ENCODE measurements at places on chromosomes 2 and 18. TPM values are rescaled to one million over a fixed set of nuclear protein-coding genes. Genes with fewer than 3 reads are reported as not detected.

DNA sequence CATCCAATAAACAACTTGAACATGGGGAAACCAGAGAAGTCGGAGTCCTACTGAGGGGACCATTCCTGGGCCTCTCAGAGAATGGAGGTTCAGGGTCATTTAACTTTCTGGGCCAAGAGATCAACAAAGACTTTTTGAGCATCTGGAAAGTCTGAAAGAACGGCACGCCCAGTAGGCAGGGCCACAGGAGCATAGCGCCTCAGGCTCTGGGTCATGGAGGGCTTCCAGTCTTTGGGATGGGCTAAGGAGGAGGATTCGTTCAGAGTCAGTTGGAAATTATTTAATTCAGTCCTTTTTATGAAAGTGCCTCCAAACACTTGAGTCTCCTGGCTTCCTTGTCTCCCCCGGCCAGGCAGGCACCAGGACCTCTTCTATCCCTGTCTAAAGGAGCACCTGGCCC lies 101.1 kb upstream of the GLI2 start:
- DNase-seq: no peak

DNA sequence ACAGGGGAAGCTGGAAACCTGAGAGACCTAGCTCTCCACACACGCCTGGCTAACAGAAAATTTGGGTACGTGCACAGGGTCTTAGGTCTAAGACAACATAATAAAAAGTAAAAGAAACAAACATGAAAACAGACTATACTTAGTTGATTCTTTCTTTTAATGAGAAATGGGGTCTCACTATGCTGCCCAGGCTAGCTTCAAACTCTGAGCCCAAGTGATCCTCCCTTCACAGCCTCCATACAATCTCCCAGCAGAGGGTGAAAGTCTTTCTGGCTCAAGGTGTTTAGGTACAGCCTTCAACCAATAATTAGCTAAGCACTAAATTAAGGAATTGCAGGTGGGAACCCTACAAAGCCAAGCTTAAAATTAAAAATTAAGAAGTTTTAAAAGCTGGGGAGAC lies 116.2 kb downstream of the MEMO1 start:
- no peak for DNase-seq

TXNDC2 gene
- 0.07 TPM for total RNA-seq

- no peak for DNase-seq
These were observed 8.9 kb upstream of the OTOF start for GRCh38 chr2:26486789-26487188.

GRCh38 chr18:24111936-24112335 lies 26.9 kb upstream of the CABYR start:
- DNase-seq: no peak

Measured in uterus (tissue), 4 donors.